Activated CD4-positive, alpha-beta T cell treated with anti-CD3 and anti-CD28 coated beads for 24 hours (primary cell): ENCODE measurements at places on chromosomes 3 and 15.

DNA sequence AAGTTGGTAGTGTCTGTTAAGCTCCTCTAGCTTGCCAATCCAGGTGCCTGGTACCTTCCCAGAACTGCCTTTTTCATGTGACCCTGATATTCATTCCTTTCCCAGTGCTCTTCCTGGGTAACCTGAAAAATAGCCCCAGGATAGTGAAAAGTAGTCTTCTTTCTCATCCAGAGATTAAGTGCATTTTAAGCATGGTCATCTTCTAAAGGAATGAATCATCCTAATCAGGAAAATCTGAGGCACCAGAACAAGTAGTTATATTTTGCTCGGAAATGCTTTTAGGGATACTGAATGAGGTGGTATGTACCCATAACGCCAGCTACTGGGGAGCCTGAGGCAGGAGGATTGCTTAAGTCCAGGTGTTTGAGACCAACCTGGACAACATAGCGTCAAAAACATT is 23.1 kb upstream of the PDCD6IP start:
- DNase-seq = no peak

GRCh38 chr3:140715035-140715434 is 37.2 kb downstream of the TRIM42 start:
- no peak for DNase-seq

GRCh38 chr3:173043757-173044156 is 97.3 kb downstream of the SPATA16 start:
- no peak for DNase-seq

DNA sequence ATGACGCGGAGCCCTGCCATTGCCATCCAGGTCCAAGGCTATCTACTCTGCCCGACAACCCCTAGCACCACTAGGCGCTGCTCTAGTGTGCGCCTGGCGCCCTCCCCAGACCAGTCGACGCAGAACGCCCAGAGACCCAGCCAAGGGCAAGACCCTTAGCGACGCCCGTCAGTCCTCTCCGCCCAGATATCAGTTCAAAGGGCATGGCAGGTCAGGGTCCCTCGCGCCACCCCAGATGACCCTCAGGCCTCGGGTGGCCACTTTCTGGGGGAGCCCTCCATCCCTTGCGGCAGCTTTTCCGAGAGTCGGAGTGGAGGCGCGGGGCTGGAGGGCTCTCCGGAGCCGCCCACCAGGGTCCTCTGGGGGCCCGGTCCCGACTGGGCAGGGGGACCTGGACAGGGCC is 371 bp upstream of the CLSTN2 start:
- DNase-seq = no peak

DNA sequence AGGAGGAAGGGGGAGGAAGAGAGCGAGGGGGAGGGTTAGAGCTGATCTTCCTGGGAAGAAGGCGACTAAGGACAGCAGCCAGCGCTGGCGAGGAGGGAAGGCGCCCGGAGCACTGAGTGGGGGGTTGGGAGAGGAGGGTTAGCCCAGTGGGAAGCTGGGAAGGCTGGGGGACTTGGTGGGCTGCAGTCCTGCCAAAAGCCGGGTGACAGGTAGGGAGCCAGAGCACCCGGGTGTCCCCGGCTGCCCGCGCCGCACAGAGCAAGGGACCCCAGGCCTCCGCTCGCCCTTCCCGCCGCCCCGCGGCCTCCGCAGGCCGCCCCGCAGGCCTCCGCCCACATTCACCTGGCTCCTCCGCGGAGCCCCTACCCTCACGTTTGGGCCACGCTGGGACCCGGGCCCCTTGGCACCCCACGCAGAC is 448 bp downstream of the SLC12A8 start:
- DNase-seq = no peak

DNA sequence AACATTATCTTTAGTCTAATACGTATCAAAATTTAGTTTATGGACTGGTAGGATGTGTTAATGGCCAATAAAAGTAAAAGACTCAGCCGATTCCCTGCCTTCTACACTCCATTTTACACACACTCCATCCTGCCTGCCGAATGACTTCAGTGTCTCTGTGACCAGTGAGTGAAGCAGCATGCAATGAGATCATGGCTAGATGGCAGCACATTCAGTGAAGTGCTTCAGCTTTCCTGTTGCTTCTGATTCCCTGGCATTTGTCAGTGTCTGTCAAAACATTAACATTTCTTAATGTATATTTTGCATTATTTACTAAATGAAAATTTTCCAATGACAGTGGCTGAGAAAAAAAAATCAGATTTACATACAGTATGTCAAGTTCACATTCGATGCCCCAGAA is 412.0 kb downstream of the FHIT start:
- no peak for DNase-seq

GRCh38 chr3:52246264-52246620 is 683 bp downstream of the PPM1M start:
- DNase-seq = no peak

DNA sequence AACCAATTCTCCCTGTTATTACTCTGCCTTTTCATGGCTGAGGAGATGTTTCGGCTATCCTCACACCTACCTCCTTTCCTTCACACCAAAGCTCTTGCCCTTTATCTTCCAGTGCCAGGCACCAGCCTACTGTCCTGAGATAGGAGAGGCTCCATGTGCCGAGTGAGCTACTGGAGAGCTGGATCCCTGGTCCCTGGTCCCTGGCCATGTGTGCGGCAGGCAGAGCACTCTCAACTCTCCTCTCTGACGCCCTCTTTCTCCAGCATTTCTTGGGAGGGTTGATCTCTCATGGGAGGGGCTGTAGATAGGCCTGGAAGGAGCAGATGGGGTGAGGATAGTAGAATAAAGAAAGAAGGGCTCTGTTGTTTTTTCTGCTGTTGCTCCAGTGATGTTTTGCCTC is 277.1 kb upstream of the UMPS start:
- DNase-seq = no peak

GRCh38 chr3:34178415-34178814 is 380.0 kb downstream of the PDCD6IP start:
- DNase-seq = no peak

DNA sequence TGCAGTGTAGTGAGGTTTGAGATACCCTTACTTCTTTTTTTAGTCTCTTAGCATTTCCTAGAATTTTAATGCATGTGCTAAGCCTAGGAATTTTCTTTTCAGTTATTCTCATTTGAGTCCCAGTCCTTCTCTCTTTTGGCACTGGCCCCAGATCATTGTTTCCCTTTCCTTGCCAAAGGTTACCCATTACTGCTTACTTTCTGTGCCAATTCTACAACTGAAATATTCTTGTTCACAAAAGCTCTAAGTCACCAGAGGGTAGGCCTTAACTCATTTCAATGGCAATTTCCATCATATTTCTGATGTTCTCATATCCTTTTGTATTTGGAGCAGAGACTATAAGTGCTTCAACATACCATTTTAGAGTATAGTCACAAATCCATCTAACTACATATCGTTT is 199.6 kb upstream of the CBLB start:
- no peak for DNase-seq

GRCh38 chr3:134446800-134447199 is 39.0 kb downstream of the ANAPC13 start:
- DNase-seq = no peak

DNA sequence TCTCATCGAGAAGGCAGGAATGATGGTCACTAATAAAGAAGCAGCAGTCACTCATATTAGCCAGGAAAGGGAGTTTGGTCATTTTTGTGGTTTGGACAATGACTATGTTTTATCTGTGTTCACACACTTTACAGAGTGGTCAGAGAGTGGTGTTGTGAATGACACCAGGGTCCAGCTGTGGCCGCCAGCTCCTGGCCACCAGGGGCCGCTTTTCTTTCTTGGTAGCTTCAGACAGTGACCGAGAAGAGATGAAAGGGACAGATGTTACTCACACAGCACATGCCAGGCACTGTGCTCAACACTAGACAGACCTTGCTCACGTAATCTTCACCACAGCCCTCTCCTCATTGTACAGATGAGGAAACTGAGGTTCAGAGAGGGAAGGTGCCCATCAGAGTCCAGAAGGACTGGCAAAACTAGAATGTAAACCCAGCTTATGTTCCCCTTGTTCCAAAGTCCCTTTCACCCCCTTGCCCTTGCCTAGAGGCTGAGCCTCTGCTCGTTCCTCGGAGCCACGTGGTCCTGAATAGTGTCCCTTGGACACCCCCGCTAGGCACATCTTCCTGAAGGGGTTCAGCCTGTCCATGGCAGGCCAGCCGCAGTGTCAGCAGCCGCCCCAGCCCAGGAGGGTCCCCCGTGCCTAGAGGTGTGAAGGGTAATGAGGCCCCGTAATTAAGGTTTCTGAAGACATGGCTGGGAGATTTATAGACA is 55.6 kb downstream of the CYP11A1 start:
- no peak for DNase-seq

- no peak for DNase-seq
Observed at GRCh38 chr3:32423956-32424557, 32.4 kb downstream of the CMTM7 start.

- DNase-seq = no peak
Observed at GRCh38 chr3:61080737-61081445, 170.4 kb downstream of the FHIT start.

- no peak for DNase-seq
Observed at GRCh38 chr3:144821583-144821982, 850.0 kb downstream of the DIPK2A start.

- DNase-seq = peak; percentile 33
Observed at GRCh38 chr15:56464893-56465520, at the start of gene MNS1. MNS1 (minus strand) TSS chr15:56465137; CDS start chr15:56464972, 165 bp downstream.

DNA sequence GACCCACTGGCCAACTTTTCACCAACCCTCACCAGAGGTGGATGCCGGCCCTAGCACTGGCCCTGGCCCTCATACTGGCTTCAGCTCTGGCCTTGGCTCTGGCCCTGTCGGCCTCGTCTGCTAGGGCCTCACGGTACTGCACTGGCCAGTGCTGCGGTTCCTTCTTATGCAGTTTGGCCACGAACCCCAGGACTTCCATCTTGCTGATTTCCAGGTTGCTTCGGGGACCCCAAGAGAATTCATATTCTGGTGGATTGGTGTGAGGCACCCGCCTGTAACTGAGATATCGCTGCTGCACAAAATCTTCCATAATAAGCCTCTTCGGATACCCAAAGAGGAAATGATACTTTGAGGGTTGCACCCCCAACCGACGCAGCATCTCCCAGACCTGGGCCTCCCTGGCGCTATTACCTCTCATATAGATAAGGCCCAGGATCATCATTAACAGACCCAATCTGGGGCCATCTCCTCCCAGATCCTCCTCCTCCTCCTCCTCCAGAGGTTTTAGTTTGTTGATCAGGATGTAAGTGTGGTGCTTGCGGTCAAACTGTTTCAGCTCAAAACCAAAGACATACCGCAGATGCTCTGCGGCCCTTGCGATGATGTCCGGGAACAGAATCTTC is 883 bp downstream of the MAGEF1 start:
- no peak for DNase-seq

GRCh38 chr15:74815121-74815934 is 2.7 kb downstream of the LMAN1L start:
- no peak for DNase-seq

GRCh38 chr3:196207833-196208607 is 3.2 kb downstream of the ZDHHC19 start:
- peak; percentile 38 for DNase-seq

GRCh38 chr3:78398401-78398800 is 1358.5 kb downstream of the ROBO2 start:
- no peak for DNase-seq

- no peak for DNase-seq
Observed at GRCh38 chr3:64650715-64651114, 37.1 kb downstream of the ADAMTS9 start.

DNA sequence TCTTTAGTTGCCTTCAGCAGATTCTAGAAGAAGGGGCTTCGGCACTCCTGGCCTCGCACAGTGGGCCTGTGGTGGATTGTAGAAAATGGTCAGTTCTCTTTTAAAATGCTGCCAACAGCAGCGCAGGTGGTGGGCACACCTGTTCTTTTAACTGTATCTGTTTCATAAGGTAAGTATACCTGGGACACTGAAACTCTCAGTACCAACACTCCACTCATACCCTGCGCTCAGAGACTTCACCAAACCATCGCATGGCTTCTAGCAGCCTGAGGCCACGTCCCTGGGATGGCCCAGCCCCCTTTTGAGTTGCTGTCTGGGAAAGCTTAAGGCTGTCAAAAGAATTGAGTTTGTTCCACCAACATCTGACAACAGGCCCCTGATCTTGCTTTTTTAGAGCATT is 56.7 kb upstream of the MCF2L2 start:
- no peak for DNase-seq

- no peak for DNase-seq
Observed at GRCh38 chr3:37338500-37338899, 164.1 kb upstream of the LRRFIP2 start.

DNA sequence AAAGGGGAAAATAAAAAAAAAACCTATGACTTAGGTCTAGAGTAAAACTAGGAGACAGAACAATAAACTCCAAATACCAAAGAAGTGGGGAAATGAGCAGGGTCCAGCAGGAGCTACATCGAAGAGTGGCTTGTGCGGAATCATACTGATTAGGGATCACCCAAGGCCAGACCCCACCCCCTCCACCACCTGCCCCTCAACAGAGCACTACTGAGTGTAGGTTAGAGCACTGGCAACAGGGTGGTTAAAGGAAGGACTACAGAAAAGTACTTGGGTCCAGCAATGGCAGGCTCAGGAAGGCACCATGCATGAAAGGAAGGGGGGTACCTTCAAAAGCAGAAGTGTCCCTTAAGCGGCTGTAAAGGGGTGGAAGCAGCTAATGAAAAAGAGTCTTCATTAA is 96.2 kb downstream of the UBE3A start:
- DNase-seq = no peak

DNA sequence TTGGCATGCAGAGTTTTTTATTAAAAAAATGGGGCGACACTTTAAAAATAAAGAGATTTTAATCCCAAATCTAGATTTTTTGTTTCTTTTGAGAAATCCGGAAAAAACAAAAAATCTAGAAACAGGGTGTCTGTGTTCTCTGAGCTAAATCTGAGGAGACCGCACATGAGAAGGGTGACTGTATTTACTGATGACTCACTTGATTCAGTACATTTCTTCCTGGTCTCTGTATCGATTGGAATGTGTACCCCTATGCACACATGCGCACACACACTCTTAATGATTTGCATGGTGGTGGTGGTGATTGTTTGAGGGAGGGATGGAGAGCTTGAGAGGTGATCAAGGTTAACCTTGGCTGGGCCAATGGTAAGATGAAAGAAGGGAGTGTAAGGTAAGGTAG is 443.1 kb upstream of the THRB start:
- DNase-seq = no peak

- DNase-seq = no peak
Observed at GRCh38 chr3:189099505-189100290, 72.1 kb upstream of the TPRG1 start.

GRCh38 chr3:171282041-171282440 is 178.2 kb downstream of the TNIK start:
- DNase-seq = no peak

GRCh38 chr15:75347222-75348033 is 589 bp downstream of the NEIL1 start:
- DNase-seq = peak; percentile 33

- no peak for DNase-seq
Observed at GRCh38 chr15:85941186-85941855, 138.3 kb upstream of the AGBL1 start.

DNA sequence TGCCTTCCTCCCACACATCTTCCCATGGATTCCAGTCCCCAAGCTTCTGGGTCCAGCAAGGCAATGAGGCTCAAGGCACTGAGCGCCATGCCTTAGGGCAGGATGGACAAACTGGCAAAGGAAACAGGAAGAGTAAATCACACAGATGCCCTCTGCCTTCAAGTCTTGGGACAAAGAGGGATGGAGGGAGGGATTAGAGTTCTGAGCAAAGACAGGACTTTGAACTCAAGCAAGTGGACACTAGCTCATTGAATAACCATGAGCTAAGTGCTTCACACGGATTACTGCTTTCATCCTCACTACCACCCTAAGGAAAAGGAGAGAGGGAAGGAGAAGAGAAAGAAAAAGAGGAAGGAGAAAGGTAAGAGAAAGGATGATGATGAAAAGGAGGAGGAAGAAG is 7.6 kb upstream of the THBS1 start:
- no peak for DNase-seq
